ENCODE measurements at places on chromosomes 6 and 20.
A peak's percentile ranks its signal among the peaks of the same experiment; 100 is the strongest.

DNA sequence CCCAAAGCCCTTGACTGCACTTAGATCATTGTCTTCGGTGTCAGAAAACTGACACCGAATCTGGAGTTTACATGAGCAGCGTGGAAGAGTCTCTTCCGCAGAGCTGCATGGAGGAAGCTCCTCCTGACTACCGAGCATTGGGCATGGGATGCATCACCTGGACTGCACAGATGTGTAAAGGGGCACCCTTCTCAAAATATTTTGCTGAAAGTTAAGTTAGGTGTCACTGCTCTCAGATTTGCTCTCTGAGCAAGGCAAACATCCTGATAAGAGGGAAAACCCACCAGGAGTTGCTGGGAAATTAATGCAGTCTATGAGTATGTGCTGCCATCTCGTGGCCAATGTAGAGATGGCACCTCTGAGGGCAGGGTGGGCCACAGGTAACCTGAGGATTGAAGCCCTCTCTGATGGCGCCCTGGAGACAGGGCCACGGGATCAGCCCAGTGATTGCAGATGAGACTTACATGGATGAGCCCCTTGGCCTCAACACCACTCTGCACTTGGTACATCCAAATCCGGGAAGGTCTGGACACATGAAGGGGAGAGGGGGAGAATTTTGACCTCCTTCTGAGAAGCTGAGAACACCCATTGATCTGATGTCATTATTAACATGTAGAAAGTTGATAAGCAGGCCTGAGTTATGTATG, 129.9 kb downstream of the LPA start:
- no peak for DNase-seq

GRCh38 chr6:81753711-81754577, 1.5 kb upstream of the TENT5A start:
- peak; percentile 19 for DNase-seq

- DNase-seq = no peak
Measured at GRCh38 chr20:57809661-57810172, 99.9 kb upstream of the PMEPA1 start.

DNA sequence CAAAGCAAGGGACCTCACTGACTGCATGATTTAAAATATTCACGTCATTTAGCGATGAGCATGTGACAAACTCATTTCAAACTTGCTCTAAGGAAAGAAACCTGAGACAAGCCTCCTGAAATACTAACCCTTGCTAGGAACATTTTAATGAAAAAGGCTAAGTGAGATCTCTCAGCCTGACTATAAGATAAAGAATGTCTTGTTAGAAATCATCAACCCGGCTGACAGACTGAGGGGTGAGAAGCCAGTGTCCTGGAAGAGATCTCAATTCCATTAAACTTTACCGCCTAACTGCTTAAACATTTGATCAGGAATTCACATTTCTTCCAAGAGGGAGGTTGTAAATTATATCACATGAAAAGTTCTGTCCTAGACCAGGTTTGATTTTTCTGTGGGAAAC, 274.8 kb upstream of the EXOC2 start:
- DNase-seq = no peak

- DNase-seq = no peak
Measured at GRCh38 chr6:121573481-121573880, 138.0 kb downstream of the GJA1 start.

DNA sequence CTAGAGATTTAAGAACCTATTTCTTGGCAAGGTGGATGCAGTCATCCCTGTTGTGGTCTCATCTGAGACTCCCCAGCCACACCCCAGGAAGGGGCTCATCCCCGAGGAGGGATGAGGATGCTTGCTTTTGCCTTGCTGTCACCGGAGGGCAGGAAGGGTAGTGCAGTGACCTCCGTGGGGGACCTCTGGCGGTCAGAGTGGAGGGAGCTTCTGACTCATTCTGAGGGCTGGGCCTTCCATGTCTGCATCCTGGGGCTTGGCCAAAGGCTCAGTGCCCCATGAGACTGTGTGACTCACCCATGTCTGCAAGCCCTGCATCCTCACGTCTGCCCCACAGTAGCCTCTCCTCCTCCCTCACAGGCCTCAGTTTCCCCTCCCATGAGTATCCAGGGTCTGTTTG, 38.7 kb downstream of the UQCC2 start:
- no peak for DNase-seq

DNA sequence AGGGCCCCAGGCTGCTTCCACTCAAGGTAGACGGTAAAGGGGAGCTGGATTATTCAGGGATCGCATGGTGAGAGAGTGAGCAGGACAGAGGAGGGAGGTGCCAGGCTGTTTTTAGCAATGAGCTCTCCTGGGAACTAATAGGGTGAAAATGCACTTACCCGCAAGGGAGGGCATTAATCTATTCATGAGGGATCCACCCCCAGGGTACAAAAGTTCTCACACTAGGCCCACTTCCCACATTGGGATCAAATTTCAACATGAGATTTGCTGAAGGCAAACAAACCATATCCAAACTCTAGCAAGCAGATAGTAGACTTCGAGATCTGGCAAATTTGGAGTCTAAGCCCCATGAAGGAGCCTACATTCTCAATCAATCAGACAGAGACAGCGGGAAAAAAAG, 408.6 kb downstream of the RNF144B start:
- no peak for DNase-seq

DNA sequence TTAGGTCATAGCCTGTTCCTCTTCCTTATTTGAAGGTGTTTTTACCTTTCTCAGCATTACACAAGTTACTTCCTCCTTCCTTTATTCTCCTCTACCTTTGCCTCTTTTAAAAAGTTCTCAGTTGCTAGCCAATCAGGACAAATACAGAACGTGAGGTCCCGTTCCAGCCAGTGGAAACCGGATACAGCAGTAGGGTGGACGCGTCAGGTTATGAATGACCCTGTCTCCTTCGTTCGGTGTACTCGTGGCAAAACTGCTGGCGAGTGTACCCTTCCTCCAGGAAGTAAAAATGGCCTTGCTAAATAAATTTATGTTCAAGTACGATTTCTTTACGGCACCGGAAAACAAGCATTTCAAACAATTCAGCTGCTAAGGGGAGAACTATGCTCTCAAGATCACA, 77.0 kb upstream of the MLN start:
- no peak for DNase-seq

- no peak for DNase-seq
Measured at GRCh38 chr6:146741609-146742008, 142.8 kb downstream of the ADGB start.

DNA sequence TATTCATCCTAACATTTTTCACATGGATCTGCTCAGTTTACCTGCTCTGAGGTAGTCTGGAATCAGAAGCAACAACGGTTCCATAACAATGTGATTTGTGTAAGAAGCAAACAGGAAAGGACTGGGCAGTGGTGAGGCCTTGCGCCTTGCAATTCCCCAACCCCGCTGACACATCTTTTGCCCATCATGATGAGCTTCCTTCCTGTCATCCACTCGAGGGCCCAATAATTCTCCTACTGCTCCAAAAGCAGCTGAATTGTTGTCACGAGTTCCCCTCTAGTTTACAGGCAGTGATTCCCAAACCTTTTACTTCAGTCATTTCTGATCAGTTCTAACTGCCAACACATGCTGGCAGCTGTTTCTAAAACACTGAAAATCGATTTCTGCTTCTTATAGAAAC, 22.9 kb downstream of the STX7 start:
- no peak for DNase-seq

- DNase-seq = no peak
Measured at GRCh38 chr20:35296101-35296554, 3.9 kb upstream of the FAM83C start.

DNA sequence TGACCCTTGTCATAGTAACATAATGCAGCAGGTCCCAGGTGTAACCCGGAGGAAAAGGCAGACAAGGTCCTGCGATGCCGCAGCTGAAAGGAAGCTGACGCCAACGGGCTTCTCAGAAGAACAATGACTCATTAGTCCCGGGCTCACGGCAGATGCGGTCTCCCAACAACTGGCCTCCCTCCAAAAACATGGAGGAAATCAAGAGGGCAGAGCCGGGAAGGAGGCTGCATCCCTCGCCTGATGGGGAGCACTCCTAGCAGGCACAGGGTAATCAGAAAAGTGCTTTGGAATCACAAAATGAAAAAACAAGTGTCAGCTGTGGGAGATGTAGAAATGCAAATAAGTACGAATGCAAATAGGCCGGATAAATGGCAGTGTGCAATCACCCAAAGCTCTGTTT, 165.2 kb upstream of the AGPAT4 start:
- no peak for DNase-seq

GRCh38 chr6:45737331-45738056, 278.2 kb downstream of the CLIC5 start:
- DNase-seq = no peak

GRCh38 chr6:167566711-167567141, 241.8 kb downstream of the TTLL2 start:
- no peak for DNase-seq

DNA sequence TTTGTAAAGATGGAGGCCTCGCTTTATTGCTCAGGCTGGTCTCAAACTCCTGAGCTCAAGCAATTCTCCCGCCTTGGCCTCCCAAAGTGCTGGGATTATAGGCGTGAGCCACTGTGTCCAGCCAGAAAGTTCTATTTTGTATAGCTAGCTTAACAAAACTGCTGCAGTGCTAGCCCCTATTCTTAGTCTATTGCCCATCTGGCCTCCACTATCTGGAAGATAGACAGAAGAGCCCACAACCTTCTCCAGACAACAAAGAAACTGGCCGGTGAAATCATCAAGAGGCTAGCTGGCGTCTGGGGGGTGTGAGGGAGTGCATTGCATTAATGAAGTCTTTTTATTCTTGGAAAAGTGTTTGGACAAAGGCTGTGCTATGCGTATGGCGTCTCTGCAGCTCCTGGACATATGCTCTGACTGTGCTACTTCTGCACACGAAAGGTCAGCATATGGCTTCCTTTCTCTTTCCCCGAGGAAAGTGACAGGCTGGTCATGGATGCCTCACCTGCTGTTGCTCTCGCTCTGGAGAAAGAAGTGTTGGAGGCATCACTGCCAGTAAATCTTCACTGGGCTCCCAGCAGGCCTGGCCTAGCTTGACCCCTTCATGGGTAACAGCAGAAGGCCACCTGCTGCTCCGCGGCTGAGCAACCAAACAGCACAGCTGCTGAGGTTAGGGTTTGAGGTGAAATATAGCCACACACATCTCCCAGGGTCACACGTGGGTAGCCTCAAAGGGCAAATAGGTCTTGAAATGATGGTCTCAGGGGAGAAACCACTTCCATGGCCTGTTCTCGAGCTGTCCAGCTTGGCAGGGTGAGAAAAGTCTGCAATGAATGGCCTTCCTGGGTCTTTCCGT, 95.1 kb upstream of the IYD start:
- DNase-seq = no peak

- no peak for DNase-seq
Measured at GRCh38 chr6:24009319-24009718, 116.7 kb upstream of the NRSN1 start.

GRCh38 chr6:167546611-167547327, 221.9 kb downstream of the TTLL2 start:
- no peak for DNase-seq

DNA sequence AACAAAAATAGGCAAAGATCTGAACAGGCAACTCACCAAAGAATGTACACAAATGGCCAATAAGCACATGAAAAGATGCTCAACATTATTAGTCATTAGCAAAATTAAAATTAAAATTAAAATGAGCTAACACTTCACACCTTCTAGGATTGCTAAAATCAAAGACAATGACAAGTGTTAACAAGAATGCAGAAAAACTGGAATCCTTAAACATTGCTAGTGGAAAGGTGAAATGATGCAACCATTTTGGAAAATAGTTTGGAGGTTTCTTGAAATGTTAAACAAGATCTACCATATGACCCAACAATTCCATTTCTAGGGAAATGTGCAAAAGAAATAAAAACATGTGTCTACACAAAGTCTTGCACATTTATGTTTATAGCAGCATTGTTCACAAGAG, 75.5 kb upstream of the DST start:
- no peak for DNase-seq

- no peak for DNase-seq
Measured at GRCh38 chr20:8811801-8812594, 256.9 kb upstream of the PLCB4 start.

- DNase-seq = no peak
Measured at GRCh38 chr6:41045664-41046063, 3.4 kb downstream of the TSPO2 start.

- DNase-seq = no peak
Measured at GRCh38 chr6:3879194-3879952, 30.2 kb downstream of the FAM50B start.

DNA sequence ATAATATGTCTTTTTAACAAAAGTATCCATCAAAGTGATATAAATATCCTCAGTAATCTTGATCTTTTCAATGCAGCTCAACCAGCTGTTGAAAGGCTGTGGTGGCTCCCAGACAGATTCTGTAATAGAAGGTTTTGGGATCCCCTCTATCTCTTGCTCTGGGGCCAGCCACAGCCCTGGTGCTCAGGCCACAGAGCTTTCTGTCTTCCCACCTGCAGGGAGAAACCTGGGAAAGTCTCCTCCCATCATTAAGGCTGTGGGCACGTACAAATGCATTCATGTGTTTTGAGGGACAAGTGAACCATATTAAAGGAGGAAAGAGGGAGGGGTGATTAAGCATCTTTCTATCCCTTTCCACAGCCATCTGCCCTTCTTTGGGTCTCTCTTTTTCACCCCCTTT, 183.1 kb downstream of the PRDM13 start:
- DNase-seq = no peak

GRCh38 chr6:2078888-2079287, 166.5 kb downstream of the GMDS start:
- DNase-seq = no peak

- no peak for DNase-seq
Measured at GRCh38 chr6:110020888-110021287, 42.8 kb downstream of the GPR6 start.

- DNase-seq = no peak
Measured at GRCh38 chr6:110158479-110158878, 21.0 kb downstream of the WASF1 start.

- DNase-seq = no peak
Measured at GRCh38 chr6:46990031-46990644, 52.0 kb downstream of the ADGRF1 start.

DNA sequence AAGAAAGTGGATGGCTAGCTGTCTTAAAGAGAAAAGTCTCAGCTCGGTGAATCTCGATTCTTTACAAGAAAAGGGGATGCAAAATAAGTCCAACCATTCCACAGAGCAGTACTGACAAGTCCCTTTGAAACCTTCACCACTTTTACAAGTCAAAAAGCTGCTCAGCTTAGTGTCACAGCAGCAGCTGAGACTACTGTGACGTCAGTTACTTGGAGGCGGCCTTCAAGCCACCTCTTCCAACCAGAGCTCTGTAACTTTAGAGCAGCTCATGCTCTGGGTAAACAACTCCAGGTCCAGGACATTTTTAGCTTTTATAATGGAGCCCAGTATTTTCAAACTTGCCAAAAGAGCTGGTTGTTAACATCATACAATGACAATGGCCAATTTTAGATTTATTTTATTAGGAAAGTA, at the start of gene KIAA0408:
Gene KIAA0408 (minus strand): TSS at position 159 of the 411 bp plus-strand sequence. CDS start 5,408 bp downstream, outside the sequence.
- no peak for DNase-seq

- no peak for DNase-seq
Measured at GRCh38 chr6:157560691-157561413, 179.9 kb downstream of the ZDHHC14 start.

GRCh38 chr6:4803343-4803744, 27.1 kb downstream of the CDYL start:
- DNase-seq = no peak

GRCh38 chr6:37030599-37030998, 25.1 kb downstream of the FGD2 start:
- no peak for DNase-seq

Measured in esophagus squamous epithelium (tissue), 5 donors.